SJCRH30 (cell line): ENCODE measurements at places on chromosomes 16 and 17. TPM values are rescaled to one million over a fixed set of nuclear protein-coding genes. Genes with fewer than 3 reads are reported as not detected.

DNA sequence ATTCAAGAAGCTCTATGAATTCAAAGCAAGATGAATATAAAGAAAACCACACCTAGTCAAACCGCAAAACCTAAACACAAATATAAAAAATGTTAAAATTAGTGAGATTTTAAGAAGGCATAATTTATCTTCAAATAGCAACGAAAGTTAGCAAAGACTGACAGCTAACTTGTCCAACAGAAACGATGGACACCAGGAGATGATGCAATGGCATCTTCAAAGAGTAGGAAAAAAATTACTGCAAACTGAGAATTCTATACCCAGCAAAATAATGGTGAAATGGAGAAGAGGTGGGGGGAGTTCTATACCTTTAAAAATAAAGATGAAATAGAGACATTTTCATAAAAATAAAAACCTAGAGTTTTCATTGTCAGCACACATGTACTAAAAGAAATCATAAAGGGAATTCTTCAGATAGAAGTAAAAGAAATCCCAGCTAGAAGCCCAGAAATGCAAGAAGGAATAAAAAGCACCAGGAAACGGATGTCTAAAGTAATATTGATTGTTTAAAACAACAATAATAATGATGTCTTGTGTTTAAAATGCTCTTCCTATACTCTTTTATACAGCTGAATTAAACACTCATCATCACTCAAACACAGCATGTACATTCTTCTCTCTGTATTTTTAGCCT lies 24.6 kb upstream of the TANC2 start:
- H3K27ac ChIP-seq, result no peak overlapping the region
- DNase-seq, result no peak
- no peak overlapping the region for H3K4me3 ChIP-seq
- no peaks in the 10 kb centered on the region for H3K36me3 ChIP-seq
- H3K27me3 ChIP-seq, result no peaks in the 10 kb centered on the region

GRCh38 chr17:39231591-39232551 lies 6.1 kb upstream of the STAC2 start:
- no peaks in the 10 kb centered on the region for H3K36me3 ChIP-seq
- DNase-seq, result peak; percentile 73
- H3K4me3 ChIP-seq, result peak overlapping the region; percentile 30
- H3K4me1 ChIP-seq, result peaks cover 17% of the 10 kb centered on the region
- H3K27ac ChIP-seq, result no peak overlapping the region

GRCh38 chr17:76275382-76276068 lies 10.4 kb downstream of the UBALD2 start:
- peaks cover 63% of the 10 kb centered on the region for H3K4me1 ChIP-seq
- no peak overlapping the region for H3K4me3 ChIP-seq
- peaks cover 15% of the 10 kb centered on the region for H3K36me3 ChIP-seq

- peaks cover 10% of the 10 kb centered on the region for H3K4me1 ChIP-seq
- H3K27me3 ChIP-seq, result no peaks in the 10 kb centered on the region
- peaks cover 20% of the 10 kb centered on the region for H3K36me3 ChIP-seq
- no peak overlapping the region for H3K27ac ChIP-seq
These were observed 1.8 kb upstream of the JMJD8 start for GRCh38 chr16:685967-686366.

- H3K4me3 ChIP-seq, result no peak overlapping the region
- H3K27ac ChIP-seq, result no peak overlapping the region
- no peak for DNase-seq
- H3K36me3 ChIP-seq, result no peaks in the 10 kb centered on the region
These were observed 2.3 kb downstream of the CMIP start for GRCh38 chr16:81446907-81447268.

DNA sequence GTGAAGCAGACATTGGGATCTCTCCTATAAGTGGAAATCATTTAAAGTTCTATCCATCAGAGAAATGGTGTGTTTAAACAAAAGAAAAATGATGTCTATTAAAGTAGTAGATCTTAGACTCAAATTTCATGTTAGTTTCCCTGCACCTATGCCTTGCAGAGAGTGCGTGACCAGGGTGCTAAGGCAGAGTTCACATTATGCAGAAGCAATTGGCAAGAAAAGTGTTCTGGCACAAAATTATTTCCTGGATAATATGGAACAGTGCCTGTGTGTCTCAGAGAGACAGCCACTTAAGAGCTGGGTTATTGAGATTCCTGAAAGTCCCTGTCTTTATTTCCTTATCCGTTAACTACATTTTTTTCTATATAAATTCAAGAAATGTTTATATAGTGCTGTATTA lies 457.0 kb downstream of the CDH8 start:
- no peak overlapping the region for H3K27ac ChIP-seq
- no peak overlapping the region for H3K4me3 ChIP-seq
- DNase-seq, result no peak
- no peaks in the 10 kb centered on the region for H3K27me3 ChIP-seq
- H3K36me3 ChIP-seq, result no peaks in the 10 kb centered on the region

- no peak overlapping the region for H3K4me3 ChIP-seq
- no peaks in the 10 kb centered on the region for H3K4me1 ChIP-seq
- peak; percentile 11 for DNase-seq
- H3K27ac ChIP-seq, result no peak overlapping the region
- H3K27me3 ChIP-seq, result no peaks in the 10 kb centered on the region
- H3K36me3 ChIP-seq, result no peaks in the 10 kb centered on the region
These were observed 24.5 kb downstream of the STXBP4 start for GRCh38 chr17:54992797-54993639.

- DNase-seq, result peak; percentile 81
- peak overlapping the region; percentile 89 for H3K27ac ChIP-seq
- no peaks in the 10 kb centered on the region for H3K36me3 ChIP-seq
- H3K4me3 ChIP-seq, result peak overlapping the region; percentile 67
These were observed 1.1 kb downstream of the MT2A start for GRCh38 chr16:56609463-56609921.

DNA sequence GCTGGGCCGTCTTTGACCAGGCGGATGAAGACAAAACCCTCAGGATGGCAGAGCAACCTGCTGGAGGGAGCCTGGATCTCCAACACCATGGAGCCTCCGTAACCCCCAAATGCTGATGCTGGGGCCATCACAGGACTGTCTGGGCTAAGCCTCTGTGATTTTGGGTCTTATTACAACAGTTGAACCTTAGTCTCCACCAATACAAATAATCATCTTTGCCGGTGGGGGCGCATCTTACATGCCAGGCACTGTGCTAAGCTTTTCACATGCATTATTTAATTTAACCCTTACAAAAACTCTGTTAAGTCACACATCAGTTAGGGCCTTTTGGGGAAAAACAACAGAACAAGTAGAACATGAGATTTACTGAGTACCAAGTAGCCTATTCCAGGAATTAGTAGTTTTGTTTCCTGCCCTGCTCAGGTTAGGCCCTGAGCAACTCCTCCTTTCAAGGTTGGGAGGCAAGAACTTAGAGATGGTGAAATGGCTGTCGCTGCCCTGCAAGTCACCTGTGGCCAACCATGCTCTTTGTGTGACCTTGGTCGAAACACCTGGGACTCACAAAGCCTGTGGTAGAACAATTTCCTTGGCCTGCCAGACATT lies 8.9 kb upstream of the ITGAM start:
- no peak overlapping the region for H3K4me3 ChIP-seq
- H3K36me3 ChIP-seq, result no peaks in the 10 kb centered on the region
- no peak for DNase-seq
- H3K27me3 ChIP-seq, result no peaks in the 10 kb centered on the region
- H3K4me1 ChIP-seq, result no peaks in the 10 kb centered on the region
- H3K27ac ChIP-seq, result no peak overlapping the region

Gene MYH3
- total RNA-seq, result 0.57 and 1.4 TPM in 2 replicates

Gene SYT17
- total RNA-seq, result 10.6 and 11.3 TPM in 2 replicates

Gene PRR11
- total RNA-seq, result 72.8 and 77.8 TPM in 2 replicates
